ENCODE measurements at places on chromosomes 2 and 18.

DNA sequence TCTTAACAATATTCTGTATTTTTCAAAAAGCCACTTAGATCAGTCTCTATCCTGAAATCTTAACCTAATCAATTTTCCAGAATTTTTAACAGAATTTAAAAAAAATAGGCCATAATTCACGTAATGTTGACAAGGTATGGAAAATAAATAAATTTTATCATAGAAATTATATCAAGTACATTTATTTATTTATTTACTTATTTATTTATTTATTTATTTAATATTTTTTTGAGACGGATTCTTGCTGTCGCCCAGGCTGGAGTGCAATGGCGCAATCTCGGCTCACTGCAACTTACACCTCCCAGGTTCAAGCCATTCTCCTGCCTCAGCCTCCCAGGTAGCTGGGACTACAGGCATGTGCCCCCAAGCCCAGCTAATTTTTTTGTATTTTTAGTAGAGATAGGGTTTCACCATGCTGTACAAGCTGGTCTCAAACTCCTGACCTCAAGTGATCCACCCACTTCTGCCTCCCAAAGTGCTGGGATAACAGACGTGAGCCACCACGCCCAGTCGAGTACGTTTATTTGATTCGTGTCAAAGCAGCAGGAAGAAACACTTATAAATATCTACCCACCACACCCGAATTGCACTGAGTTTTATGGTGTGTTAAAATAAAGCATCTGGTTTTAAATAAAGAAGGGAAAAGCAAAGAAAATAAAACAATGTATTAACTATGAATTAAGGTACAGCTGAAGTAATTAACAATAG, 60.1 kb downstream of the DSC3 start:
- no peak for DNase-seq

GRCh38 chr2:238938401-238939055, 90.6 kb downstream of the TWIST2 start:
- no peak for DNase-seq

GRCh38 chr2:164984428-164984827, 29.1 kb upstream of the SLC38A11 start:
- DNase-seq = no peak

GRCh38 chr2:212520340-212520739, 18.3 kb downstream of the ERBB4 start:
- DNase-seq = no peak

- no peak for DNase-seq
These were observed 409.4 kb downstream of the RIT2 start for GRCh38 chr18:42706029-42706608.

GRCh38 chr2:40388161-40388560, 63.7 kb downstream of the SLC8A1 start:
- no peak for DNase-seq

GRCh38 chr2:54402350-54402749, 53.8 kb upstream of the SPTBN1 start:
- DNase-seq = no peak

DNA sequence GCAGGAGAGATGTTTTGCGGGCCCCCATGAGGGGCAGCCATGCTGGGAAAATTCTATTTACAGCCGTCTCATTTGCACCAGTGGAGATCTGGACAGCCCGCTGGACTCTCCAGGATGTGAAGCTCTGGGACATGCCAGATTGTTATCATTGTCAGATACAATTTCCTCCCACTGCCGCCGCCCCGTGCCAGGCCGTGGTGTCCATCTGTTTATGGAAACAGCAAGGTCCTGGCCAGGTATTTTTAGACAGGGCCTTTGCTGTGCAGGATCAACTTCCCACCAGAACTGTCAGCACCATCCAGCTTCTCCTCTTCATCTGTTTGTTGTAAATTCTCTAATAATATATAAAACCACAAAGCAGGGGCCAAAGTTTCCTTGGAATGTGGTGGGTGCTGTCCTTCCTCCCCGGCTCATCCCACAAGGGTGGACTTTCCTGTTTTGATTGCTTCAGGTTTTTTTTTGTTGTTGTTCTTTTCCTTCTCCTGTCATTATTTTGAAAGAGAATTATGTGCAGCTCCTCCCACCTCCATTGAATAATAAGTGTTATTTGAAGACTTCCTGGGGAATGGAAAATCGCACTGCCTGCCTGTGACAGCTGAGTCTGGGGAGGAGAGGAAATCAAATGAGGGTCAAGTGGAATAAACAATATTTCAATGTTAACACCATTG, 398.1 kb downstream of the TNS1 start:
- no peak for DNase-seq

DNA sequence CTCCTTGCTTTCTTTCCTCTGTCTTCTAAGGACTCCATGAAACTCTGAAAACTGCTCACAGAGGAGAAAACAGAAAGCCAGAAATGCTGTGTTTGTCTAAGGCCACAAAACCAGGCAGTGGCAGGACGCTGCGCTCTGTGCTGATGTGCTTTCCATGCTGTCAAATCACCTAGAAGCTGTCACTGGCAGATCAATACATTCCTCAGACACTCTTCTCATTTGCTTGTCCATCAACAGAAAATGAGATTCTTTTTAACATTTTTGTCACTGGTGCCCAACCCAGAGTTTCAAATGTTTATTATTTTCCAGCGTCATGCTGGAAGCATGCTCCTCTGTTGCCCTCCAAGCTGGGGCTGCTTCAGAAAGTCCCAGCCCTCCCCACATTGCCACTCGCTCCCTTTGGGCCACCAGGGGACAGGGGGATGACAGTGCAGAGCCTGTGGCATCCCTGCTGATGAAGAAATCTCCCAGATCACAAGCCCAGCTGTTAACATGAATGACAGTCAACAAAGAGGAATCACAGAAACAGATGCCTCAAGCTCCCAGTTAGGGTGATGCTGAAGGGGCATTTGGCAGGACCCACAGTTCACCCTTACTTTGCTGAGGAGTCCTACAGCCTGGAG, 117.5 kb upstream of the MEIS1 start:
- no peak for DNase-seq

GRCh38 chr2:237465515-237466148, 21.4 kb upstream of the MLPH start:
- DNase-seq = no peak

DNA sequence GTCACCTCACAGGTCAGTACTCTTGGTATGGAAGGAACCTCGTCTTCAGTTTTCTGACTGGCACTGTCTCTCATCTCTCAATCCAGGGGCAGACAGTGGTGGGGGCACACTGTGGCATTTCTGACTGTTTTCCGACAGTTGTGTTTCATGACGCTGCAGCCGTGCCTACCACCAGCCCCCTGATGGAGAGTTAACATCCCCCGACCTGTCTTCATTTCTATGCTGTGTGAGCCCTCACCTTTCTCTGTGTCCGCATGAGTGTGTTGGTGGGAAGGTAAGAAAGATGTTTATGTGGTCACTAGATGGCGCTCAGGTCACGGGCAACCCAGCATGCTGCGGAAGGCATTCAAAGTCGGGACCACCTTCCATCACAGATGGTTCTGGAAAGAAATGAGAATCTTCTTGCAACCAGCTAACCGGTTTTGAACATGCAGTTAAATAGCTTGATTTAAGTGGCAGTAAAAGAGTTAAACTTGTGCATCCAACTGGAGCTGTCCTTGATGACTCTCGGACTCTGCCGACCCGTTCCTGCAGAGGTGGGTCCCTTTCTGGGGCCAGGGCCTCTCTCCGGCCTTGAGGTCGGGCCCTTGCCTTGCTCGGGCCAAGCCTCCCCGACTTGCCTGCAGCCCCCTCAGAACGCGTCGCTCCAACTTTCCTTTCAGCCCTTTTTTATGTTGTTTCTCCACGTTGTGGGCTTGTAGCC, 92.4 kb downstream of the DYSF start:
- peak; percentile 79 for DNase-seq

GRCh38 chr2:200812122-200813022, 662 bp downstream of the BZW1 start:
- DNase-seq = peak; percentile 56

DNA sequence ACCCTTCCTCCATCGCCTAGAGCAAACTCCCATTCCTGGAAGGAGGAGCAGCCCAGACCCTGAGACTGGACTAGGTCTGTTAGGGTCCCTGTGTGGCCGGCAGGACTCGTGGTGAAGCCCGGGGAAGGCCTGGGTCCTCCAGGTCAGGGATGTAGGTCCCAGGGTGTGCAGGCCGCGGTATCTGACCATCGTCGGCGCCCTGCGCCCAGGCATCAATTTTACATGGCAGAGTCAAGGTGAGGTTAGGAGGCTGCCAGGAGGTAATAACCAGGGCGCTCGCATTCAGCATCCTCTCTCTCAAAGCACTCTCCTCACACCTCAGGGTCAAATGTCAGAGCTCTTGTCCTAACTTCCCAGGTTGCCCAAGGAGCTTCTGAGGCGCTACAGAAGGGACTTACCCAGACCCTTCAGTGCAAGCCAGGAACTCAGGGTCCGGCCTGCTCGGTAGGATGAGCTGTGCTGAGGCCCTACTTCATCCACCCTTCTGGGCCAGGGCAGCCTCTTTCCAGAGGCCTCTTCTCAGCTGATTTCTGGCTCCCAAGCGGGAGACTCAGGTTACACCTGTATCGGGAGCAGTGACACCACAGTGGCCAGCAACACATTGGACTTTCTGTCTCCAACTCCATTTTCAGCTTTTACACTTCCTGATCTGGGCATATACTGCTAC, 628 bp downstream of the SH2D6 start:
- DNase-seq = no peak

DNA sequence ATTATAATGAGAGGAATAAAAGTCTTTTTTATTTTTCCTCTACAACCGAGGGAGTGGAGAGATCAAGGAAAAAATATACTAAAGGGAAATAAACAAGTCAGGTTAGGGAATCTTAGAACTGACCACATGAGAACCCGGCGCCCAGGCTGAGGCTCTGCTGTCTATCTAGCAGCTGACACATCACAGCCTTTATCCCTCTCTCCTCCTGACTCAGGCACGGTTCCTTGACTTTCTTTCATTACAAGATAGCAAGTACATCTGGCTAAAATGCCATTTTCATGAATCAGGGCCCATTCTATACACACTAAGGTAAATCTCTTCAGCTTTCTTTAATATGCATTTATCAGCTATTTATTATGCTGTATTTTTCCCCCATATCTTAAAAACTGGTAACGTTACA, 296.0 kb downstream of the TMX3 start:
- DNase-seq = no peak

- DNase-seq = no peak
These were observed 12.8 kb upstream of the DNPEP start for GRCh38 chr2:219400562-219400961.

GRCh38 chr2:176902454-176902853, 310.1 kb upstream of the HNRNPA3 start:
- no peak for DNase-seq

- DNase-seq = no peak
These were observed 19.5 kb downstream of the MGAT5 start for GRCh38 chr2:134273256-134273983.

DNA sequence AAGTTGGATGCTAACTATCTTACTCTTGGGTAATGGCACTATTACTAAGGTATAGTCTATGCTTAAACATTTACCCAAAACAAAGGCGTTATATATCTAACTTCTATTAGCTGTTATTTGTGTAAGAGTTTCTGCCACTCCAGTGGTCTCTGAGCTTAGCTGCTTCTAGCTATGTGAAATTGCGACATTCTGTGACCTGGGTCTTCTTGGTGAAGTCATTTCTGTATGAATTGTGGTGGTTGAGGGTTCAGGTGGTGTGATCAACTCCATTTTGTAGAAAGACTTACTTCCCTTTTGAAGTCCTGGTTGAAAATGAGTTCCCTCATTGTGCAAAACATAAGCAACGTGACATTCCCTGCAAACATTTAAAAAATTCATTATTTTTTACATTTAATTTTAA, 221.6 kb downstream of the PIK3C3 start:
- no peak for DNase-seq

GRCh38 chr18:11246495-11247300, 97.3 kb upstream of the PIEZO2 start:
- DNase-seq = no peak

- no peak for DNase-seq
These were observed 69.2 kb downstream of the B3GNT2 start for GRCh38 chr2:62265106-62265505.

GRCh38 chr2:48638261-48638660, 20.6 kb downstream of the GTF2A1L start:
- DNase-seq = no peak
